ENCODE measurements at places on chromosomes 4 and X. TPM values are rescaled to one million over a fixed set of nuclear protein-coding genes. Genes with fewer than 3 reads are reported as not detected.

Gene FGF16
- total RNA-seq = not detected

Gene ZNF630
- total RNA-seq = 0.53 TPM

Gene PDZD4
- total RNA-seq = 1.7 TPM

Gene MAML3
- 14.2 TPM for total RNA-seq

Gene COL25A1
- 0.38 TPM for total RNA-seq

Gene GNRHR
- 0.26 TPM for total RNA-seq

Gene FAM133A
- not detected for total RNA-seq

Gene NDST4
- total RNA-seq = not detected

Gene SORBS2
- 34.3 TPM for total RNA-seq

Gene BTC
- 13.4 TPM for total RNA-seq

GRCh38 chr4:89562746-89563145 lies 255.1 kb upstream of the GPRIN3 start:
- DNase-seq = no peak

DNA sequence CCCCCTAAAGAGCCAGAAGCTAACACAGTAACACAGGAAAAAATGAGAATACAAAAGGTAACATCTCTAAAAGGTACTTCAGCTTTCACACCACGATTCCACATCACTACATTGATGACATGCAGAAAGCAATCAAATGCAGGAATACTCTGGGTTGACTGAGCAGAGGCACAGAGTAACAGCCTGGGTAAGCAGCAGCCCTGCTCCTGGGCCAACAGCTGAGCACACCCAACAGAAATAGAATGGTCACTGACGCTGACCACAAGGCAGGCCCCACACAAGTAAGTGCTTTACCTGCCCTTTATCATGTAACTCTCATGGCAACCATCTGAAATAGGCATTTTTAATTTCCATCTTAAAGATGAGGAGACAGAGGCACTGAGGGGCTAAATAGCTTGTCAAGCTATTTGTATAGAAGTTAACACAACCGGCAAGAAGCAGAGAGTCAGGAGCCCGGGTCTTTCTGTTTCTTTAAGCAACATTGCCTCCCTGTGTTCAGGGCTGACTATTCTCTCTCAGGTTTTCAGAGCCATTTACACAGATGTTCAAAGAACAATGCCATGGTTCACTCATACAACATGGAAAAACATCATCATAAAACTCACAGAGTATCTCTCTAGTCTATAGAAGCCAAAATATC lies 168.9 kb downstream of the ZNF674 start:
- no peak for DNase-seq

- DNase-seq = no peak
Measured at GRCh38 chr4:151417766-151418376, 8.9 kb downstream of the FHIP1A start.

- no peak for DNase-seq
Measured at GRCh38 chr4:106830879-106831278, 205.2 kb downstream of the DKK2 start.

- no peak for DNase-seq
Measured at GRCh38 chr4:153518637-153519389, 52.7 kb downstream of the TMEM131L start.

- no peak for DNase-seq
Measured at GRCh38 chrX:8183346-8183745, 12.3 kb upstream of the VCX2 start.

- DNase-seq = no peak
Measured at GRCh38 chr4:103443324-103443723, 245.2 kb upstream of the CENPE start.

- no peak for DNase-seq
Measured at GRCh38 chrX:19810802-19811201, 76.6 kb downstream of the SH3KBP1 start.

- no peak for DNase-seq
Measured at GRCh38 chr4:16862697-16863096, 35.7 kb downstream of the LDB2 start.

GRCh38 chr4:141642711-141643110 lies 6.3 kb downstream of the IL15 start:
- DNase-seq = no peak

- no peak for DNase-seq
Measured at GRCh38 chrX:12554206-12554605, 237.0 kb upstream of the PRPS2 start.

DNA sequence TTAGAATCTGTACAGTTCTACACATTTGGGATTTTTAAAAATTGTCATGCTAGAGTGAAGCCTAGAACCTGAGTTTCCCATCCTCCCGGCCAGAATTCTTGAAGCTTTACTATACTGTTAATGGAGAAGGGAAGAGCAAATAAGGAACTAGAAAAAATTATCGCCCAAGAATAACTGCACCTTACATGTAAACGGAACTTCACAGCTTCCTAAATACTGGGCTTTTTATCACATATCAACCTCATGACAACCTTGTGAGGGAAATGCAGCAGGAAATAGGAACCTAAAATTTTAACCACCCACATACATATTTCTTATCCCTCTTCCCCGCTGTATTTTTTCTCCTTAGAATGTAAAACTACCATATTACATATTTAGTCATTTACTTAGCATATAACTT lies 19.3 kb downstream of the ARHGEF9 start:
- no peak for DNase-seq

DNA sequence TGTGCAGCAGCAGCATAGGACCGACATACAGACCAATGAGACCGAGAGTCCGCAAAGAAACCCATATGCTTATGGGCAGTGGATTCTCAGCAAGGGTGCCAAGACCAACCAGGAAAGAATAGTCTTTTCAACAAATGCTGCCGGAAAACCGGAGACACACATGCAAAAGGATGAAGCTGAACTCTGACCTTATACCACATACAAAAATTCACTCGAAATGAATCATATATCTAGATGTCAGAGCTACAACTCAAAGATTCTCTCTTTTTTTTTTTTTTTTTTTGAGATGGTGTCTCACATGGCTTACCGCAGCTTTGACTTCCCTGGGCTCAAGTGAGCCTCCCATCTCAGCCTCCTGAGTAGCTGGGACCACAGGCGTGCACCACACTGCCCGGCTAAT lies 16.0 kb upstream of the MXD4 start:
- no peak for DNase-seq

- no peak for DNase-seq
Measured at GRCh38 chrX:119363391-119363790, 35.7 kb upstream of the SLC25A43 start.

- DNase-seq = no peak
Measured at GRCh38 chr4:84940960-84941359, 25.5 kb downstream of the WDFY3 start.

GRCh38 chrX:114451397-114451796 lies 132.5 kb upstream of the HTR2C start:
- DNase-seq = no peak

- no peak for DNase-seq
Measured at GRCh38 chr4:13511101-13511500, 27.0 kb upstream of the RAB28 start.

DNA sequence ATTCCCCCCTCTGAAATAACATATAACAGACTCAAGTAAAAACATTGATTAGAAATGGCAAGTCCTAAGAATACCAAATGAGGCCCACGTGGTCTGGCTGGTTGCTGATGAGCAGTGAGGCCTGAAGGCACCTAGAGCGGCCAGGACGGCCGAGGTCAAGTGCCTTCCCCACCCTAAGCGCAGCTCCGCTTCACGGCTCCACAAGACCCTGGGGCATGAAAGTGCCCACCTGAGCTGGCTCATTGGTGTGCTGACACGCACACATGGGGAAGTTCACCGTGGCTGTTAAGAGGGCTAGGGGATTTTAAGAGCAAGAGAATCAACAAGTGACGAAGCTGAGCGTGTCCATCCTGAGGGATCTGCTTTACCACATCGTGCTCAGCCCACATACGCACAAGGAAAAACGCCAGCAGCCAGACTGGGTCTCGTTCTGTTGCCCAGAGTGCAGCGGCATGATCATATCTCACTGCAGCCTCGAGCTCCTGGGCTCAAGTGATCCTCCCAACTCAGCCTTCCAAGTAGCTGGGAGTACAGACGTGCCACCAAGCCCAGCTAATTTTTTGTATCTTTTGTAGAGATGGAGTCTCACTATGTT lies 22.4 kb downstream of the DCTD start:
- DNase-seq = no peak

GRCh38 chrX:107700317-107700774 lies 72.0 kb downstream of the PRPS1 start:
- no peak for DNase-seq

GRCh38 chr4:81896936-81897335 lies 425.2 kb upstream of the RASGEF1B start:
- no peak for DNase-seq

Measured in esophagus squamous epithelium (tissue), 5 donors.